Vein endothelial cell (primary cell): ENCODE measurements at places on chromosomes 4 and X. TPM values are rescaled to one million over a fixed set of nuclear protein-coding genes. Genes with fewer than 3 reads are reported as not detected.

CCDC120 gene
- 1.5 and 1.6 TPM in 2 replicates for total RNA-seq

SNCA gene
- 94.4 and 107 TPM in 2 replicates for total RNA-seq

ATOH1 gene
- not detected in 2 replicates for total RNA-seq

HMGB3 gene
- total RNA-seq = 17.0 and 28.4 TPM in 2 replicates
